ENCODE measurements at places on chromosomes 7 and 10.

GRCh38 chr10:69915215-69915560 lies 113.5 kb downstream of the COL13A1 start:
- no peak for DNase-seq

GRCh38 chr7:144454-144826 lies 47.9 kb upstream of the FAM20C start:
- DNase-seq: no peak

- no peak for DNase-seq
Observed at GRCh38 chr7:67825356-67825755, 828.7 kb downstream of the TYW1 start.

DNA sequence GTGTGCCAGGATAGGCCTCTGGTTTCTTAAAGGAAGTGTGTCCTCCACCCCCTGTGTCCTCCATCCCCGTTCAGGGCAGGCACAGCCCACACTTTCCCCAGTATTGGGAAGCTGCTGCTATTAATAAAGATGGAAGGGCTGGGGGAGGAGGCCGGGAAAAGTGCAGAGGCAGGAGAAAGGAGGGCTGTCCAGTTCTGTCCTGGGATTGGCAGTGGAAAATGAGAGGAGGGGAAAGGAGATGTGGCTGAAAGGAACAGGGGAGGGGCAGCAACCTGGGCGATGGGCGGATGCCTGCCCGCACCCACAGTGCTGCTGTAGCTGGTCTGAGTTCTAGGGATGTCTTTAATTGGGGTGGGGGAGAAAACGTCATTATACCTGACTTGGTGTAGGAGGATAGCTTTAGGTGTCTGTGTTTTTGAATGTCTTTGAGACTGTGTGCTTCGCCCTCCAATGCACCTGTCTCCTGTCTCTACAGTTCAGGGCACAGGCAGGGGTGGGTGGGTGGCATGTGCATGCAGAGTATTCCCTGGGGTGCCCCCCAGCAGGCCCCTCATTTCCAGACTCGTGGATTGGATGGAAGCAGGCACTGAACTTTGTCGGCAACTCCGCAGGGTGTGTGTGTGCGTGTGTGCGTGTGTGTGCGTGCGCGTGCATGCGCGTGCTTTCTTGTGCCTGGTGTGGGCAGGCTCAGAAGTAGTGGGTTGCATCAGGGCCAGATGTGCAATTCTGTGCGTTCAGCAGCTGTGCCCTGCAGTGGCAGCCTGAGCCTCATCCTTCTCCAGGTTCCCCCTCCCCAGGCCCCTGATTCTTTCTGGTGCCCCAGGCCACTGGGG lies 2.5 kb downstream of the TRIM8 start:
- no peak for DNase-seq

- DNase-seq: no peak
Observed at GRCh38 chr7:80929619-80930018, 10.8 kb upstream of the SEMA3C start.

DNA sequence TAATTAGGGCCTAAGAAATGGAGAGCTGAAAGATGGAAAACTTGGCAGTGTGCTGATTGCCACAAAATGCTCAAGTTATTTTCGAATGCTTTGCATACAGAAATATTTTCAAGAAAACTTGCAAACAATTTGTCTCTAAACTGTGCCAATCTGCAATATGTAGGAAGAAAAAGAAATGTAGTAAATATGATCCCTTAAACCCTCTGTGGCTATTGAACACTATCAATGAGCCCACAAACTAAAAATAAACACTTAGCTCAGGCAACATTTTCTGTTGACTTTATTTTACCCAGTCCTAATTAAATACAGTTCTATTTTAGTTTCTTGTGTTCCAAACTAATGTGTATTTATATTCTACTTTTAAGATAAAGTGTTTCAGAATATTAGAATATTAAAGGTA lies 342.1 kb downstream of the SEMA3D start:
- no peak for DNase-seq

DNA sequence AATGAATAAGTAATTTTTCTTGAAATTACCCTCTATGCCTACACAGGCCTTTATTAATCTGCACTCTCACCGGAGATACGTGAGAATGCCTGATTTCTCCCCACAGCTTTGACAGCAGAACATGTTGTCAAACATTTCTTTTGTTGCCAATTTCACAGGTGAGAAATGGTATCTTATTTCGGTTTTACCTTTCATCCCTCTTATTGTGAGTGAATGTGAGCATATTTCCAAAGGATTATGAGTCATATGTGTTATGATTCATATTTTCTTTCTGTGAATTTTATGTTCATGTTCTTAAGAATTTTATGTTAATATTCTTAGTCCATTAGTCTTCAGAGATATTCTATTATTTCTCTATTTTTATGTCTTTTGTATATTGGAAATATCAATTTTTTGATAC lies 965.1 kb downstream of the CCSER2 start:
- DNase-seq: no peak

GRCh38 chr7:631964-632830 lies 94.3 kb upstream of the DNAAF5 start:
- DNase-seq: no peak

- no peak for DNase-seq
Observed at GRCh38 chr10:50336140-50336539, 84.8 kb upstream of the ASAH2 start.

GRCh38 chr7:9698375-9698774 lies 1265.0 kb downstream of the NXPH1 start:
- DNase-seq: no peak

DNA sequence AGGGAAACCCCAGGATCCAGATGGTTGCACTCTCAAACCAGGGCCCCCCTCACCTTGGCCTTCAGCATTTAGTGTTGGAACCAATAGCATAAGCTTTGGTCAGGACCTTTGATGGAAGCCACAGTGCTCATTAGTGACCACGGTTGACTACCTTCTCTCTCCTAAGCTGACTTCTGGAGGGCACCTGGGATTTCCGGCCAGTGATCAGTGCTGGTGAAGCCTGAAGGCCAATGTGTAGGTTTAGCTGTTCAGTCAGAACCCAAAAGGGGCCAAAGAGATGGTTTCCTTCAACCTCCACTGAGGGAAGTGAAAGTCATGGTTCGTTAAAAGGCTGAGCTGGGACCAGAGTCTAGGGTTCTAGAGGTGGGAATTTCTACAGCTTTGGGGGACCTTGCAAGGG lies 46.4 kb downstream of the TCF7L2 start:
- DNase-seq: no peak

DNA sequence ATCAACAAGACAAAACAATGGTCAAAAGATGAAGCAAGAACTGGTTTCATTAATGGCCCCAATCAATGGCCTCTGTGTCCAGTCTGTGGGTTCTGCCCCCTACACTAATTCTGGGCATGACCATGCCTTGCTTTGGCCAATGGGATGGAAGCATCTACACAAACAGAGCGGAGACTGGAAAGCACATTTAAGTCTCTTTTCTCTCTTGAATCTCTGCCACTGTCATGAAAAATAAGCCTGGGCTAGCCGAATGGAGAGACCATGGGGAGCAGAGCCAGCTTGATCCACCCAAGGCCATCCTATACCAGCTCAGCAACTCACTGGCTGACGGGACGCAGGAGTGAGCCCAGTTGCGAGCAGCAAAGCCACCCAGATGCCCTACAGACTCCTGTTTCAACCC lies 30.9 kb downstream of the ANKRD16 start:
- no peak for DNase-seq

DNA sequence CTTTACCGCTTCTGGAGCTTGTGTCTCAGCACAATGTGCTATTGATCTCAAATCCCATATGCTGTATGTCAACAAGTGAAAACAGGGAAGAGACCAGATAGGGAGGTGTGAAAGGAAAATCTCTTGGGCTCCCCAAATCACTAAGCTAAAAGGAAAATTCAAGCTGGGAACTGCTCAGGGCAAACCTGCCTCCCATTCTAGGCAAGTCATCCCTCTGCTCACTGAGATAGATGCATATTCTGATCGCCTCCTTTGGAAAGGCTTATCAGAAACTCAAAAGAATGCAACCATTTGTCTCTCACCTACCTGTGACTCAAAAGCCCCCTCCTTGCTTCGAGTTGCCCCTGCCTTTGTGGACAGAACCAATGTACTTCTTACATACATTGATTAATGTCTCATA lies 161.1 kb upstream of the LYZL1 start:
- DNase-seq: no peak

GRCh38 chr10:42929993-42930392 lies 146.9 kb upstream of the RET start:
- DNase-seq: no peak

- DNase-seq: no peak
Observed at GRCh38 chr10:89392974-89393373, 551 bp downstream of the IFIT1 start.

DNA sequence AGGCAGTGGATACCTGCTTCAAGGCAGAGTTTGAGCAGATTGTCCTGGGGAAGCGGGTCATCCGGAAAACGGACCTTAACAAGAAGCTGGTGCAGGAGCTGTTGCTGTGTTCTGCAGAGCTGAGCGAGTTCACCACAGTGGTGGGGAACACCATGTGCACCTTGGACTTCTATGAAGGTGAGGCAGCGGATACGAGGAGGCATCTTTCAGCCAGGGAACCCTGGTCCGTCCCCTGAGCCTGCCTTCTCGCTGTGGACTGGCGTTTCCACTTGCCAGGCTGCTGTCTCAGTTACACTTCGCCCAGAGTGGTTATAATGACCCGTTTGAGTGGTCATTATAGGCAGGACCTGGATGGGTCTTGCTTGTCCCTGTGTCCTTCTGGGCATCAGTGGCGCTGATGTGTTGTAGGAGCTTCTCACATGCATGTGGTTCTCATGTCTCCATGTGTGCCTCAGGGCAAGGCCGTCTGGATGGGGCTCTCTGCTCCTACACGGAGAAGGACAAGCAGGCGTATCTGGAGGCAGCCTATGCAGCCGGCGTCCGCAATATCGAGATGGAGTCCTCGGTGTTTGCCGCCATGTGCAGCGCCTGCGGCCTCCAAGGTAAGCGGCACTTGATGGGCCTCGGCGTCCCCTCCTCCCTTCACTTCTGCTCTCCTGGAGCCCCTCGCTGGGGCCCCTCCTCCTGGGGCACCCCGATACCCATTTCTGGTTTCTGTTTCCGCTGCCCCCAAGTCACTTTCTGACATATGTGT lies 18.0 kb downstream of the UPP1 start:
- no peak for DNase-seq

DNA sequence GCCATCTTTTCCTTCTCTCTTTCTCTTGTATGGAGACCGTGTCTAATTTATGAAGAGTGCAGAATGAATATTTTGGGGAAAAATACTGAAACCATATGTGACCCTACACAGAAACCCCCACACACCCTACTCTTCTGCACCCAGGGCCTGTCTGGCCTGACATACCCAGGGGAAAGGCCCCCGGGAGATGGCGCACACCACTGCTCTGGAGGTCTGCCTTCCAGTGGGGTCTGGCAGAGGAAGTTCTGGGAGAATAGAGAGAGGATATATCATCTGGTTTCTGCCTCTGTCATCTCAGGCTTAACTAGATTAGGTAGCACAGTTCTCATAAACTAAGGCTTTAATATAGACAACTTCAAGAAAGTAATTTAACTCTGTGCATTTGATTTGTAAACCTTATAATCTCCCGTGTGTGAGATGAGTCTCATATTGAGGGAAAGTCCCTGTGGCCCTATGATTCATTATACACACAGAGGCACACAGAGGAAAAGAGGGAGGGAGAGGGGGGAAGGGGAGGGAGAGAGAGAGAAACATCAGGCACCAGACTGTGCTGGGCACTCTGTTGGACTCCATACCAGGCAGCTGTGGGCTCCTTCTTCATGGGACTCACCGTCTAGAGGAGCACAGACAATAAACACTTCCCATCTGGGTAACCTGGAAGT lies 123.3 kb downstream of the AOAH start:
- DNase-seq: no peak

DNA sequence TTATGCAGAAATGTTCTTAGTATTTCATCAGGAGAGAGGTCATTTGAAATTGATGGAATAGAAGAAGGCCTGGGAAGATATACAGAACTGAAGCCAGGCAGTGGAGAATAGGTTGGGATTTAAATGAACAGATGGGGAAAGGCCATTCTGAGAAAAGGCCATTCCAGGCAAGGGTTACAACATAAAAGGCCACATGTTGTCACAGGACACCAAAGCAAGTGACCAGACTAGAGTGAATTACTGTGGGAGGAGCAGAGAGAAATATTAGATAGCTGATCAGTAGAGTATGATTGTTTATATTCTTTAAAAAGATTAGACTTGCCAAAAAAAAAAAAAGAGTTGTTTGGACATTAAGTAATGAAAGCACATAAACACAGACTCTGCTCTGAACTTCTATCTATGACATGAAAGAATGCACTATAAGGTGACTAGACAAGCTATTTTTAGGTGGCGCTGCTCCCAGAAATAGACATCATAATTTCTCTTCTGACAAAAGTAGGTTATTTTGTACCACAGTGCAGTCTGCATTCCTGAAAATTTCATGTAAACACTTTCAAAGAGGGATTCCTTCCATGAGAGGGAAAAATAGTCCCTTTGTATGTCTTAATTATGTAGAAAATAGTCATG lies 55.2 kb upstream of the DKK1 start:
- DNase-seq: no peak
